ENCODE measurements at places on chromosomes 16 and 17.

GRCh38 chr16:8886593-8887430 lies 4.7 kb downstream of the LITAFD start:
- no peak for DNase-seq

DNA sequence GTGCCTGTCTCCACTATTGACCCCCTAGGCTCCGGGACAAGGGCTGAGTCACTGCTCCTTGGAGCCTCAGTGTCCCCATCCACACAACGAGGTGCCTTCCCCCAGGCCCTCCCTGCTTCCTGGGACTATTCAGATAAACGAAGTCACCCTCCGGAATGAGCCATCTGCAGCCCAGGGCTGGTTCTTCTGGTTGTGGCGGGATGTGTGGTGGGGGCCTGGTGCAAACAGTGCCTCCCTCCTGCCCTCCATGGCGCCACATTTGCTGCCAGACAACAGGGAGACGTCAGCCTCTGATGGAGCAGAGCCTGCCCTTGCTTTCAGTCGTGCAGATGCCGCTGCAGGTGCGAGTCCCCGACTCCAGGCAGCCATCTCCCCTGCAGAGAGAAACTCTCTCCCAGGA lies 5.1 kb upstream of the KRT16 start:
- no peak for DNase-seq

- DNase-seq = no peak
Observed at GRCh38 chr17:28482551-28483199, 9.2 kb downstream of the SLC13A2 start.

DNA sequence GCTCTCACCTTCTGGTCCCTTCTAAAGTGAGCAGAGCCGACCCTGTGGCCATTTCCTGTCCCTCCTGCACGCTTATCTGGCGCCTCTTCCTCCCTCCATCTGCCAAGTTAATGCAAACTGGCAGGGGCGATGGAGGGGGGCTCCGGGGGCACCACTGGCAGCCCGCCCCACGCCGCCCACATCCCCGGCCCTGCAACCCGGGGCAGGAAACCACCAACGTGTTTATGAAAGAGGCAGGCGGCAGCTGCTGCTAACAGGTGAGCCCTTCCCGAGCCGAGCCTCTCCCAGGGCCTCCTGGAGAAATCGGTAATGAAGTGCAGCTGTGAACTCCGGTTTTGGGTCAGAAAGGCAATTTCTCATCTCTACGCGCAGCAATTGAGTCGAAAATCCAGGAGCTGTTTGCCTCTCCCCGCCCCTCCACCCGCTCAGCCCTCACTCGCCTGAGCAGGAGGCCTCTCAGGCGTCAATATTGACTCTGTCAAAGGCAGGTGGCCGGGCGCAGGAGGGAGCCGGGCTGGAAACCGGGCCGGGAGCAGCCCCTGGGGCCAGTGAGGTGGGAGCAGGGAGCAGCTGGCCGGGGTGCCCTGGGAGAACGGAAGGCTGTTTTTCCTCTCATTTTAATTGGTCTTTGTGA lies 164.4 kb upstream of the GSE1 start:
- DNase-seq = no peak

DNA sequence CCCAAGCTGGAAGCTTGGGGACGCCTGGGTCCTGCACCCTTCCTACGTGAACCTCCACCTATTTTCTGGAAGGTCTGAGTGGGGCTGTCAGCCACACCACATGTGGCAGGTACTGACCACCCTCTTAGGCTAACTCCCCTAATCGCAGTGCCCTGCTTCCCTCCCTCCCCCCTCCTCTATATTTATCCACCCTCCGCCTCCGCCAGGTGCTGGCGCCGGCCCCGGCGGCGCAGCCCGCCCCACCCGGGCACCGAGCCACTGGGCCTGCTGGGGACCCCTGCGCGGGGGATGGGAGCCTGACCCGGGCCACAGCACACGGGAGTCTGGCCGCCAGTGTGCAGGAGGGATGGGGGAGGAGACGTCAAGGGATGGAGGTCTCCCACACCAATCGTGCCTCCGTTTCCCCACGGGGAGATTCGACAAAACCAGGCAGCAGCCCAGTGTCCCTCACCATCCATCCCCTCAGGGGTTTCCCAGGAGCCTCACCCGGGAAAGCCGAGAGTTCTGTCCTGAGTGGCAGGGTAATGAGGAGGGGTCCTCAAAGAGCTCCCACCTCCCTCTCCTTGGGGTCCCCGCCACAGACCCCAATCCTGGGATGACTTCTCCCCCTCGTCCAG lies 1.3 kb downstream of the PLEKHH3 start:
- DNase-seq = no peak

- peak; percentile 83 for DNase-seq
Observed at GRCh38 chr16:569445-570254, at the start of gene PIGQ. PIGQ (plus strand) TSS chr16:569968; CDS start chr16:574075, 4,107 bp downstream.

GRCh38 chr16:15653227-15653626 lies 3.2 kb downstream of the NDE1 start:
- peak; percentile 26 for DNase-seq

DNA sequence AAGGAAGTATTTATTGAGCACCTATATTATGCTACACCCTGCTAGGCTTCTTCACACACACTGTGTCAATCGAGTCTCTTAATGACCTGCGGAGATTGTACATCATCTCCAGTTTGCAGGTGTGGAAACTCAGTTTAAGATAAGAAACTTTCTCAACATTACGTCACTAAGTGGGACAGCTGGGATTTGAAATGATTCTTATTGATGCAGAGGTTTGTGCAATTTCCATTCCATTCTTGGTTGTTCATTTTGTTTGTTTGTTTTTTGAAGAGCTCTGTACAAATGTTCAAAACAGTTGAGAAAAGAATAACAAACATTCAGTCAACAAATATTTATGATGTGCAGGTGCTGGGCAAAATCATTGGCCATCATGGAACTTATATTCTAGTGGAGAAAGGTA lies 84.8 kb downstream of the MAP2K6 start:
- DNase-seq = no peak

DNA sequence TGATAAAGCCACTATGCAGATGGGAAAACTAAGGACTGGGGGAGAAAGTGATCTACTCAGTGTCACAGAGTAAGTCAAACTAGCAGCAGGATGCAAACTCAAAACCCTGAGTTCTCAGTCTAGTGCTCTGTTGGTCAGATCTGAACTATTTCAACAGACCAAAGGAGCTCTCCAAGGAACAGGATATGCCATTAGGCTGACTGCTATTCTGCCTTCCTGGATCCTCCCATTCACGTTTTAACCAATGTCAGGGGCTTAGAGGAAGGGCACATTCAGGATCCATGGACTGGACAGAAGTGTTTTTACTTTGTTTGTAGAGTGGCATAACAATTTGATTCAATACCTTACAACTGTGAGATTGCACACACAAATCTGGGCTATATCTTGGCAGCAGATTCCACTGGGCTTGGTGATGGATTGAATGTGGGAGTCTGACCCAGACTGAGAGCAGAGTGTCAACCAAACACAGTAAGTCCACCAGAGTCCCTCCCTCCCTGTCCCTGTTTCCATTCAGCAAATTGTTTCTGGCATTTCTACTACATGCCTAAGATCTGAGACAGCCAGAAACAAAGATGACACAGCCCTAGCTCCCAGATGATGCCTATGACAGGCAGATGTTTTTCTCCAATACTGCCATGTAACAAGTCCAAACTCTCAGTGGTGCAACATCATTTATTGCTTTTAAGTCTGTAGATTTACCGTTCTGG lies 337.8 kb upstream of the CDH5 start:
- peak; percentile 33 for DNase-seq

DNA sequence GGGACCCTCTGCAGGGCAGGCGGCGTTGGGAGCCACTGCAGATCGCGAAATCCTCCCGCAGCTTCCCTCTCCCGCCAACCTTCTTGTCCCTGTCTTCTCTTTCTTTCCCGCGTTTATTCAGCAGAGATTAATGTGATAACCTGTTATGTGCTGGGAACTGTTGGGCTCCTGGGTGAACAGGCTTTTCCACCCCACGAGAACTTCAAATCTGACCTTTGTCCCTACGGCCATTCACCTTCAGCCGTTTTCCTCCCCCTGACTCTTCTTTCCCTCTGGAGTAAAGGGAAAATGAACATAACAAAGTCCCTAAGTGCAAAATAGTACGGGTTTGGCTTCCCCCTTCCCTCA lies 15.2 kb upstream of the KPNA2 start:
- no peak for DNase-seq

- DNase-seq = peak; percentile 19
Observed at GRCh38 chr17:280216-280615, 72.4 kb downstream of the RPH3AL start.

- no peak for DNase-seq
Observed at GRCh38 chr16:78895681-78896080, 704.9 kb downstream of the MAF start.

DNA sequence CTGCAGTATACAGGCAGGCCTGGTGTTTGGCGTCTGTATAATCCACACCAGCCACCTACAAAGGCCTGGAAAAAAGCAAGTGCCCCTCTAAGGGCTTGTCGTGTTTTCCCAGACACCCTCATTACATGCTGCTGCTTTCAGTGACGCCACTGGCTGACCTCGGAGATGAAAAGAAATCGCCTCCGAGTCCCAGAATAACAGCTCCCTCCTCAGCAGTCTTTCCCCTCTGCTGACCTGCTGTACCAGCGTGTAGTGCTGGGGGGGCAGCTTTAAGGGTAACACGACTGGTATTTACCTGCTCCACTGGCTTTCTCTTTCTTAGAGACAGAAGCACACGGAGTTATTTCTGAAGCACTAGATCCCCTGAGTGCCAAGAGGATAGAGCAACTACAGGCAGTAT lies 296.8 kb downstream of the GRIN2A start:
- DNase-seq = no peak

GRCh38 chr16:6510261-6510660 lies 822.4 kb upstream of the RBFOX1 start:
- no peak for DNase-seq

GRCh38 chr16:8594149-8594666 lies 3.9 kb upstream of the TMEM114 start:
- no peak for DNase-seq

GRCh38 chr16:67186550-67186950 lies 2.8 kb upstream of the MATCAP1 start:
- DNase-seq = no peak

DNA sequence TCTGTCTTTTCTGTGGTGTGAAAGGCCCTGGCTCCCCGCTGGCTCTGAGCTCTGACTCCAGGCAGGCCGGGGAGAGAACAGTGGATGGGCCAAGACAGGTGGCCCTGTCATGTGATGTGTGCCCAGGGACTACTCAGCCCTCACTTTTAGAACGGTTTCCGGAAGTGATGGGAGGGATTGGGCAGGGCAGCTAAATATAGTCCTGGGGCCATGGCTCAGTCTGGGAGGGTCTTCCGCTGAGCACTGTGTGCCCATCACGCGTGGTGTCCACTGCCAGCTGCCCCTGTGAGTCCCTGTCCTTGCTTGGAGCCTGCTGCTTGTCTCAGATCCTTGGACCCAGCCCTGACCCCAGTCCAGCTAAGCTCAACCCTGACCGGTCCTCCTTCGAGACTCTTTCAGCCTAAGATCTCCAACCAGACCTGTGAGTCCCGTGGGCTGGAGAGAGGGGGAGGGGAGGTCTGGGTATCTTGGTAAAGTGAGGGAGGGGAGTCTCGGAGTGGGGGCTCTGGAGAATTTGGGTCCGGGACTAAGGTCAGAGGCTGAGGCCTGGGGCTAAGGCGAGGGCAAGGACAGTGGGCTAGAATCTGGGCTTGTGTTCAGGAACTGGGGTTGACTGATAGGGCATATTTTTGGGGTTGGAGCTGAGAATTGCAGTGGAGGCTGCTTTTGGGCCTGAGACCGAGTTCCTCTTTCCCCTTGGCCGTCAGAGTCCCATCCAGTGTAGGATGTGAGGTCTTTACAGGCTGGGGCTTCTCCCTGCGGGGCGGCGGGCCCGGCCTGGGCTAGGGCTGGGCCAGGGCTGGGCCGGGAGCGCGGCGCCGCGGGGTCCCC lies at the start of gene TRIM72:
Gene TRIM72, plus strand, starts transcription at position 243 of the 831 bp plus-strand sequence. CDS start 620 bp downstream, outside the sequence.
- DNase-seq = no peak

DNA sequence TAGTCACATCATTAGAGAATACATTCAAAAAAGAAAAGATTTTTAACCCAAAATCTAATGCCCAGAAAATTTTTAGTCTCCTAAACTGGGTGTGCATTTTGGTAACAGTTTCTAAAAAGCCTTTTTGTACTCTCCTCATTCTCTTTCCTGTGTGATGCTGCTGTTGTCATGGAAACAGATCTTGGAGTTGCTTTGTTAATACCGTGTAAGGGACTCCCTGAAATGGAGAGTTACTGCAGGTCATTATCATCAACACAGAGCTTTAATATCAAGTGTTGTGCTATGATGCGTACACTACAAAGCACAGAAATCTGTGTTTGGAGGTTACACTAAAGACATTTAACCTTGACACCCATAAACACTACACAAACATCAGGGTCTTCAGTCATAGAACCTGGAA lies 216.3 kb downstream of the PRKCA start:
- DNase-seq = no peak

DNA sequence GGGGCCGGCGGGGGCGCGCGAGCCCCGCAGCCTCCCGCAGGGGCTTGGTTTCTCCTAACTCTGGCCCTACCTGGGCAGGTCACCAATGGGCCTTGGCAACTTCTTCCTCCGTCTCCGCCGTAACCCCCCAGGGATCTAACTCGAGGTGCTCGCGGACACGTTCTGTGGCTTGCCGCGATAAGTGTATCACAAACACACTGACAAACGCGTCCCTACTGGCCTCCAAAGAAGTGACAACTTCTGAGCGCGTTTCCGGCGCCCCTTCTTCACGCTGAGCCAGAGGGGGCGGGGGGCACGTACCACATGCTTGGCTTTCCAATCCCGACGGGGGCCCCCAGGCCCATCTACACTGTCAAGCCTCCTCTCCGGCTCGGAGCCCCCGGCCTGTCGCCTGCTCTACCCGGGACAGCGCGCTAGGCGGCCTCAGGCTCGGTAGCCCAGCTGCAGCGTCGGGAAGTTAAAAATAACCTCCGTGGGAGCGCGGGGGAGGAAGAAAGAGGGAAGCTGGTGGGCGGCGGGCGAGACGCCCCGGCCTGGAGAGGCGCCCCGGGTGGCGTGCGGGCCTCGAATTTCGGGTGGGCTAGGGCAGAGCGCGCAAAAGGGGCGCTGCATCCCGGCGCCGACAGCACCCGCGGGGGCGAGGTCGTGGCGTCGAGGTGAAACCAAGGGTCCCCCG lies 725 bp upstream of the SPHK1 start:
- DNase-seq = no peak

GRCh38 chr17:64778240-64779097 lies 116.4 kb upstream of the SMURF2 start:
- no peak for DNase-seq

GRCh38 chr17:37736428-37736827 lies 8.4 kb downstream of the HNF1B start:
- DNase-seq = no peak

- DNase-seq = no peak
Observed at GRCh38 chr16:83420206-83420760, 387.5 kb upstream of the HSBP1 start.

DNA sequence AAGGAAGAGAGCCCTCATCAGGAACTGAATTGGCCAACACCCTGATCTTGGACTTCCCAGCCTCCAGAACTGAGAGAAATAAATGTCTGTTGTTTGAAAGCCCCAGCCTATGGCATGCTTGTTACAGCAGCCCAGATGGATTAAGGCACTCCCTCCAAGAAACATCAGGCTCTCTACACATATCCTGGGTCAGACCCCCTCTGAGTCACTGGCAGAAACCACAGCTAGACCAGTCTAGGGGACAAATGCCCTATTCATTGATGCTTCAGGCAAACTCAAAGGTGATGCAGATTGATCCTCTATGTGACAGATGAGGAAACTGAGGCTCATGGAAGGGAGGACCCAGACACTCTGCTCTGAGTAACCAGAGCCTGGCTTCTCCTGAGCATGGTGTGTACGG lies 116.8 kb downstream of the WSCD1 start:
- no peak for DNase-seq

All from sciatic nerve (tissue), 2 donors.